ENCODE measurements at places on chromosomes 12 and 14. TPM values are rescaled to one million over a fixed set of nuclear protein-coding genes. Genes with fewer than 3 reads are reported as not detected.
A peak's percentile ranks its signal among the peaks of the same experiment; 100 is the strongest.

DNA sequence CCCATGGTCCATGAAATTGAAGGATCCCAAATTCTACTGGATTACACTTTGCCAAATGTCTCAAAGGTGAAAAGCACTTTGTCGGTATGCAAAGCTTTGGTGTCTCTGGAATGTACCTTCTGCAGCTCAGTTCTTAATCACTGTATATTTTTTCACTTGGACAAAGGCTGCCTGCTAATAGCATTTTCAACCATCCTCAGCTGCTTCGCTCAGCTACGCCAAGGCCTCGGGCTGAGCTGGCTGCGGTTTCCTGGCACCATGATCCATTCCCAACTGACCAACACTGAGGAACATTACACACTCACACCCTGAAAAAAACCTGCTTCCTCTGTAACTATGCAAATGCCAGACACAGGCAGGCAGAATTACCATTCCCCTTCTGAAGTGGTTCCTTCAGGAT lies 335.2 kb downstream of the DPF3 start:
- no peak for DNase-seq
- no peaks in the 10 kb centered on the region for H3K36me3 ChIP-seq
- peaks cover 8% of the 10 kb centered on the region for H3K4me1 ChIP-seq
- H3K4me3 ChIP-seq = no peak overlapping the region
- H3K27me3 ChIP-seq = peaks cover 6% of the 10 kb centered on the region

GRCh38 chr14:37903343-37904191 lies 304.1 kb upstream of the SSTR1 start:
- DNase-seq = peak; percentile 47
- peaks cover 16% of the 10 kb centered on the region for H3K27me3 ChIP-seq
- no peaks in the 10 kb centered on the region for H3K36me3 ChIP-seq

DNA sequence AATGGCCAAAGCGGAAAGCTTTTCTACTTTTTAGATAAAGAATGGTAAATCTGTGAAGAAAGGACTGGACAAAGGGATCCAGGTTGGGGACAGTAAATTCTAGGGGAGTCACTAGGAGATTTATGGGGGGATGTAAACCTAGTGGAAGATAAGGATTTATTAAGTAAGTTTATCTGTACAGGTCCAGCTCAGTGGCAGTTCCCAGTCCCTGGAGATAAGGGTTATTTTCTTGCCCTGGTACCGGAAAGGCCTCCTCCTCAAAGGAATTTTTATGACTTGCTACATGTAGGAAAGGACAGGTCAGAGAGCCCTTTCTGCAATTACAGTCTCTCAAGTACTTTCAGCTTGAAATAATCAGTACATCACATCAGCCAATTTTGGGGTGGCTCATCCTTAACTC lies 72.6 kb upstream of the BICD1 start:
- H3K4me3 ChIP-seq = no peak overlapping the region
- H3K27me3 ChIP-seq = no peaks in the 10 kb centered on the region
- no peaks in the 10 kb centered on the region for H3K36me3 ChIP-seq
- no peak for DNase-seq

- H3K27ac ChIP-seq = no peak overlapping the region
- no peak overlapping the region for H3K4me3 ChIP-seq
- H3K4me1 ChIP-seq = no peaks in the 10 kb centered on the region
- H3K36me3 ChIP-seq = no peaks in the 10 kb centered on the region
- no peak for DNase-seq
These were observed 24.5 kb downstream of the SAMD4A start for GRCh38 chr14:54591461-54591860.

DNA sequence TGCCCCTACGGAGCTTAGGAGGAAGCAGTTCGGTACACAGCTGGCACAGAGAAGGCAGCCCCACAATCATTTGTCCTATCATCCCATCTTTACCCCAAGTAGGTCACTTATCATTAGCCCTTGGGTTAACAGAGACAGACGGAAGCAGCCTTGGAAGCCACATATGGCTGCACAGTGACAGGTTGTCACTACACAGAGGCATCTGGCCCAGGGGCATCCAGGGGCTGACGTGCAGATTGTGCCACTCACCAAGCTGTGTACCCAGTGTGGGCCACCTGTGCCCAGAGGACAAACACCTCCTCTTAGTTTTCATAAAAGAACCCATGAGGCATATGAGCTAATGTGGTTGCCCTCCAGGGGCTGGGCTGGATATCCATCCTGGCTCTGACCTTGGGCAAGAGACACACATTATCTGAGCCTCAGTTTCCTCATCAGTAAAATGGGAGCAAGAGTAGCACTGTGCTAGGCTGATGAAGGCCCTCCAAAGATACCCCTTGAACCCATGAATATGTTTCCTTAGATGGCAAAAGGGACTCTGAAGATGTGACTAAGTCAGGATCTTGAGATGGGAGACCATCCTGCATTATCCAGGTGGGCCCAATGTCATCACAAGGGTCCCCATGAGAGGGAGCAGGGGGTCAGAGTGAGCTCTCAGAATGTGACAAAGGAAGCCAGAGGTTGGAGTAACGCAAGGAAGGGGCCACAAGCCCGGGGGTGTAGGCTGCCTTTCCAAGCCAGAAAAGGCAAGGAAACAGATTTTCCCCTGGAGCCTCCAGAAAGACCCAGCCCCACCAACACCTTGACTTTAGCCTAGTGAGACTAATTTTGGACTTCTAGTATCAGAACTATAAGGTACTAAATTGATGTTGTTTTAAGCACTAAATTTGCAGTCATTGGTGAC lies 64.6 kb downstream of the C14orf132 start:
- H3K4me1 ChIP-seq = no peaks in the 10 kb centered on the region
- no peak overlapping the region for H3K27ac ChIP-seq
- H3K4me3 ChIP-seq = no peak overlapping the region
- no peaks in the 10 kb centered on the region for H3K27me3 ChIP-seq
- H3K36me3 ChIP-seq = no peaks in the 10 kb centered on the region

The MYH6 gene
- total RNA-seq = not detected
